RPMI7951 (cell line): ENCODE measurements at places on chromosomes 1 and 21. TPM values are rescaled to one million over a fixed set of nuclear protein-coding genes. Genes with fewer than 3 reads are reported as not detected.

The APH1A gene
- total RNA-seq = 92.8 and 107 TPM in 2 replicates

The SPATA45 gene
- not detected in 2 replicates for total RNA-seq

The GNG4 gene
- 2.0 and 2.4 TPM in 2 replicates for total RNA-seq

The TFF2 gene
- not detected in 2 replicates for total RNA-seq

The OR4F29 gene
- not detected in 2 replicates for total RNA-seq

The HSD3B1 gene
- total RNA-seq = not detected in 2 replicates

The PPIAL4G gene
- not detected in 2 replicates for total RNA-seq

- DNase-seq = peak; percentile 6
These were observed 28.5 kb downstream of the MAP3K21 start for GRCh38 chr1:233355841-233356704.

GRCh38 chr1:44326024-44326701 is 28.9 kb downstream of the ERI3 start:
- peak; percentile 19 for DNase-seq

DNA sequence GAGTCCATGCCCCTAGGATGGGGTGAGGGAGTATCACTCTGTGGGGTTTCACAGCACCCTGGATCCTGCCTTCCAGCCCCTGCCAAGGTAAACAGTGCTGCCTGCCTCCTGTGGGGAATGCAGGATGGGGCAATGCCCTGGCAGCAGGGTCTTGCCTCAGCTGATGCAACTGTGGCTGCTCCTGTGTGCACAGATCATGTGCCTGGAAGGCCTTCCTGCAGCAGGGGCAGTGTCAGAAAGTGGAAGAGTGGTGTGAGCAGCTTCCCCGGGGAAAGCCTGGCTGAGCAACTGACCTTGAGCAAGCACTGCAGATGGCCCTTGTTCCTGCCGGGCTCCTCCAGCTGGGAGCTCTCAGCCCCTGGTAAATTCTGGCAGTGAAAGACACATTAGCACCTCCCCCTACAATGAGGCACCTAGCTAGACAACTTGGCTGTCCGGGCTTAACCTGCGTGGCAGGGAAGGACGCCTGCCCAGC is 9.9 kb downstream of the TOR3A start:
- peak; percentile 11 for DNase-seq

DNA sequence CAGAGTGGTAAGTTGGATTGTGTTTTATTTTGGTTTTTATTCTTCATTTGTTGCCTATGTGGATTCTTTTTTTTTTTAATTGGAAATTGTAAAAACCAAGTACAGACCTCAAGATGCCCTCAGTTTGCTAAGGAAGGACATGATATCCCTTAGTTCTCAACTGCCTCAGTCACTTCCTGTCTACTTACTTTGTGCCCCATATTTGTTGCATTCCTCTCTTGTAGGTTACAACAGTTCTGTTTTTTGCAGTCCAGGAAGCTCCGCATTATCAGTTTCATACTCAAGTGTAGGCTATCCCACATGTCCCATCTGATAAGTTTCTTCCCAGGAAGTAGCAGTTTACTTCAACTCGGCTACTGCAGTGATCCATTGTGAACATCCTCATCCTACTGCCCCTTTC is 82.0 kb downstream of the RPAP2 start:
- no peak for DNase-seq

DNA sequence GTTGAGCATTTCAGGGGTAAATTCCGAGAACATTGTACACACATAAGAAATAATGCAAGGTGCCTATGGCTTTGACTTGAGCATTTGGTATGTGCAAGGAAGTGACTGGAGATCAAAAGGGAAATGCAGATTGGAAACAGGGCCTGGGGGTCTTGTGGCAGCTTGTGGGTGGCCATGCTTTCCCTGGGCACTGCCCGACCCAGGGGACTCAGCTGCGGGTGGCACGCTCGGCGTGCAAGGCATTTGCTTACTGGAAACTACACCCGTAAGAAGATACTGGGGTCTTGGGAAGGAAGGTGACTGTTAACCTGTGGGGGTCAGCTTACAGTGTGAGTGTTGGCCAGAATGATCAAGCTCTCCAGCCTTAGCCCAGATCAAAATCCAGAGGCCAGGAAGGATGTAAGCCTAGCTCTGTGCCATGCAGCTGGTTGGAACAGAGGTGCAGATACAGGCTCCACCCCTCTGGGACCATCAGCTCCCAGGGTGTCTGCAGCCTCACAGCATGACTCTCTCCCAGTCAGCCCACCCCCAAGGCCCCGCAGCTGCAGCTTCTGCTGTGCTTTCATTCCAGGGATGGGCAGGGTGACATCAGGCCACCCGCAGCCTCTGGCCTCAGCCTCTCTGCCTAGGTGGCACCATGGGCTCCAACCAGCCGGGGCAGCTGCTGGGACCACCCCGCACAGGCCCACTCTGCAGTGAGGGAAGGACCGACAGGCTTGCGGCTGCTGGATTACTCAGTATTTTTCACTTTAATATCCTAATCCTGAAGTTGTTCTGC is 55.1 kb downstream of the KIF26B start:
- DNase-seq = no peak

DNA sequence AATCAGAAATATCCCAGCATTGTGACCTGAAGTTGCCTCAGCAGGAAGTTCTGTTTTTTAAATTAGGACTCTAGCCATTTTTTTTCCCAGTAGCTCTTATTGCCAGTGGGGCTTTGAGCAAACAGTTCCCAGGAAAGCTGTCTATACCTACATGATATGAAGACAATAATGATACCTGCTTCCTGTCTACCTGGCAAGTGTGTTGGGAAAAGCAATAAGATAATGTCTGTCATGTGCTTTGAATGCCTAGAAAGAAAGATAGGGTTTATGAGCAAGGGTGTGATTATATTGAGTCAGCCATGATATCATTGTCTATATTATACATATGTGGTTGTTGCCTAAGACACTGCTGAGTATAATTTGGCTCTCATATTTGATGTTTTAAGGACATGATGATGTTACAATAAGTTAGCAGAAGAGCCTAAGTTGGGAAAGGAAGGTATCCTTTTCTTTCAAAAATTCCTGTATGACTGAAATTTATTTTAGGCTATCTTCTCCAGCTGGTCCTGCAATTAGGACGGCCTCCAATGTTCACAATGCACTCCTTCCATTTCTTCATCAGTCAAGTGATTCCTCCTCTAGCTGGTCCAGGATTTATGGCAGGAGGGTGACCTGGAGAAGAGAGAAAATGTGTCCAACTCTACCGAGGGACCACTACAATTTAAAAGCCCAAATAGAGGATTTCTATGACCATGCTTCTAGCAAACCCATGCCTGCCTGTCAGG is 99.6 kb upstream of the CDC42BPA start:
- DNase-seq = no peak

GRCh38 chr1:240928265-240928664 is 316.3 kb upstream of the GREM2 start:
- no peak for DNase-seq

DNA sequence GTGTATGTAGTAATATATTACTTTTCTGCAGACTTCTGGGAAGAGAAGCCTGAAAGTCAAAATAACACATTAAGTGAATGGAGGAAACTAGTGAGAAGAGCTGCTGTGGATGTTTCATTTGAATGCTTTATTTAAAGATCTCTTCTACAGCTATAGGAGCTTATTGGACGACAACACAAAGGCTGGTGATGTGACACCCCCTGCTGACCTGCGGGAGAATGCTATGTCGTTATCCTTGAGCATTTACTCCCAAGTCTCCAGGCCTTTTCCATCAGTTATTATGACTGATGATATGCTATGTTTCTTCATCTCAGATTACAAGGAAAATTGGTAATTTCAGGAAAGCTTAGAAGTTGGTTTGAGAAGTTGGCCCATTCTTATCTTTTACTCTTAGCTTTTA is 22.3 kb upstream of the PLA2G4A start:
- peak; percentile 23 for DNase-seq

- DNase-seq = no peak
These were observed 335.5 kb downstream of the COL11A1 start for GRCh38 chr1:102772831-102773230.

DNA sequence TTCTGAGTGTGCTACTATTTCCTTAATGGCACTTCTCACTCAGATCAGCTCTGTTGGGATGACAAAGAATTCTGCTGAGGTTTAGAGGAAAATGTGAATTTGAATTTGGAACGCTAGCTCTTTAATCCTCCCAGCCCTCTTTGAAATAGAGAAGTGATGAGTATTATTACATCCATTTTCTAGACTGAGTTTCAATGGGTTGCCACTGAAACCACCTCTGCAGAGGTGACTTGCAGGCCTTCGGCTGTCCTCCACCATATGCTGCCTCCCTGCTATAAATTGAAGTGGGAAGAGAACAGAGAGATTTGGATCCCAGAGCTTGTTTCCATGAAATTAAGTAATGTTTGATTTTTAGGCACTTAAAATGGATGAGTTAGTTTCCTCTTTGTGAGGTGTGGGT is 363.2 kb upstream of the SNX7 start:
- DNase-seq = no peak

DNA sequence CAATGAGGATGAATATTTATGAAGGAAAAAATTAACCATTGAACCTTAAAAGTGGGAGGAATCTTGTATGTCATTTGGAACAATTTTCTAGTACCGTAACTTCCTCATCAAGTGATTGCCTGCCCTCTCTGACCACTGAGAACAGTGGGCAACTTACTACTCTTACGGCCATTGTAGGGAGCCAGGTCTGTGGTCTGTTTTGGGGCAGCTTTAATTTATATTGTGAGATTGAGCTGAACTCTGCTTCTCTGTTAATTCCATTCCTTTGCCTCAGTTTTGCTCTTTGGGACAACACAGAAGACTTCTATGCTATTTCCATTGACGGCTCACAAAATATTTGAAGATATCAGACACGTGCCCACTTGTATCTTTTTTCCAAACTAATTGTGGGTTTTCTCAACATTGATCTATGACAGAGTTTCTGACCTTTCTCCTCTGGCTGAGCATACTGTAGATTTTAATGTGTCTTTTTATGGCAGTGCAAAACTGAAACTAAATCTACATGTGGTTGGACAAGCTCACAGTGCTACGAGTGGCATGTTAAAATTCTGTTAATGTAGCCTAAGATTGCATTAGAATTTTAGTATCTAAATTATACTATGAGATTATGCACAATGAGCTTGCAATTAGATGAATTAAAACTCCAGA is 27.8 kb upstream of the ZNF281 start:
- DNase-seq = peak; percentile 40

DNA sequence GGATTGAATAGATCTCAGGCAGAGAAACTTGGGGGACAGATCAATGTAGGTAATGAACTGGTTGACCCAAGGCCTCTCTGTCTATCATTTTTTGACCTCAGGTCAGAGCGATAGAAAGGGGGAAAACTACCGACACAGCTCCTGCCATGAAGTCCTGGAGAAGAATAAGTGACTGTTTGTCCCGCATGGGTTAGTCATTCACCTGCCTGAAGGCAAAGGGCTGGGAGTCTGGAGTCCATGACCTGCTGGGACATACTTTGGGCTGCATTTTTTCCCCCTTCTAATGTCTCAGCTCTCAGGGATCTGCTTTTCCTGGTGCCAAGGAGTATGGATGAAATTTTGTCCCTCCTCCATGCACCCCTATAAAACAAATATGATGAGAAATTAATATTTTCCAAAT is 1.6 kb upstream of the ROR1 start:
- peak; percentile 19 for DNase-seq

DNA sequence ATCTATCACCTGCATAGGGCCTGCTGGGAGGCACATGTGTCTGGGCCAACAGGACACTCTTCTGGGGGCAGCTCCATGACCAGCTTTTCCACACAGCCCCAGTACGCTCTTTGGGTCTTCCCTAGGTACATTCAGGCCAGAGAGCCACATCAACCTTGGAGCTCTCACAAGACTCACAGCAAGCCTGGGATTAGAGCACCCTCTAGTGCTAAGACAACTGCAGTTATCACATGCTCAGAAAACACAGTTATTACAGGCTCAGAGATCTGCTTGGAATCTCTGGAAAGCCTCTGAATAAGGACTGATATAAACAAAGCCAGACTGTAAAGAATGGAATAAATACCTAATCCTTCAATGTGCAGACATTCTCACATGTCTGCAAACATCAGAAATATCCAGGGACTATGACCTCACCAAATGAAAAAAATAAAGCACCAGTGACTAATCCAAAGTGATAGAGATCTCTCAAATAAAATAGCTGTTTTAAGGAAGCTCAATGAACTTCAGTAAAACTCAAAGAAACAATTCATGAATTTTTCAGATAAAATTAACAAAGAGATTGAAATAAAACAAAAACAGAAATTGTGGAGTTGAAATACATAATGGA is 563.9 kb upstream of the NR5A2 start:
- peak; percentile 61 for DNase-seq

DNA sequence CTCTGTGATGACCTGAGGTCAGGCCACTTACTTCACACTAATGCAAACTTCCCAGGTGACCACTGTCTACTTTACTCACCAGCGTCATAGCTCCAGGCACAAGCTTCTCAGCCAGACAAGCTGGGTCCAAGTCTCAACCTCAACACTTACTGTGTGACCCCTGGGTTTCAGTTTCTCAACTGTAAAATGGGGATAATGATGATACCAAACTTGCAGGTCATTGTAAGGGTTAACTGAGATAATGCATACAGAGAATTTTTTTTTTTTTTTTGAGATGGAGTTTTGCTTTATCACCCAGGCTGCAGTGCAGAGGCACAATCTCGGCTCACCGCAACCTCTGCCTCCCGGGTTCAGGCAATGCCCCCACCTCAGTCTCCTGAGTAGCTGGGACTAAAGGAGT is 34.7 kb downstream of the AK2 start:
- DNase-seq = no peak

DNA sequence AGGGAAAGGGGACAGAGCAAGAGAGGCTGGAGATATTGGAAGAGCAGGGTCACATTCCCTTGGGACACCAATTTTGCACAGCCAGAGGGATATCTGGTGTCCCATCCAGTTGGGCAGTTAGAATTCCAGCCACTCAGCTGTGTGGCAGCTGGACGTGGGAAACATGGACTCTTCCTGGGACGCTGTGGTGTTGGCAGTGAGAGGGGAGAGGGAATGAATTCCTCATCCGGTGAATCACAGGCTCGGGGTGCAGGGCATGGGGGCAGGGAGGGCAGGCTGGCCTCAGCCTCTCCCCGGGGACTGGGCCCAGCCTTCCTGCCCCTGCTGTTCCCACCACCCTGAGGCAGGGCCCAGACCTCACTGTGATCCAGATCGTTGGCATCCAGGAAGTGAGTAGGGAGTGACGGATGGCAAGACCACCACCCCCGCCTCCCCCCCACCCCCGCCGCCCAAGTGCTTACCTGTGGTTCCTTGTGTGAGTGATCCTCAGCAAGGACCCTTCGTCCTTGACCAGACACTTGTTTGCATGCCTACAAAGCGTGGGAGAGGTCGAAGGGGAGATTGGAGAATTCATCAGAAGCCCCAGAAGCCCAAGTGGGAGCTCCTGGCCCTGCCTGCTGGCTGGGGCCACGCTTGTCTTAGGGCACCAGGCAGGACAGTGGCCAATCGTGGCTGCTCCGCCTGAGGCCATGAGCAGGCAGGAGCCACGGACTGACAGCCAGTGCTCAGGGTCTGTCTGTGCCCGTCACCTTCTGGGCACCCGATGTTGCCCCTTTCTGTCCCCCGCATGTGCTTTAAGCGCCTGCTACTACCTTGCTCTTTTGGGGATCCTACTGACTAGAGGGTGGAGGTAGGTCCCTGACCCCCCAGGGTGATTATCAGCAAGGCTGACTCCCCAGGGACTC is 8.7 kb downstream of the WNT3A start:
- DNase-seq = peak; percentile 87

DNA sequence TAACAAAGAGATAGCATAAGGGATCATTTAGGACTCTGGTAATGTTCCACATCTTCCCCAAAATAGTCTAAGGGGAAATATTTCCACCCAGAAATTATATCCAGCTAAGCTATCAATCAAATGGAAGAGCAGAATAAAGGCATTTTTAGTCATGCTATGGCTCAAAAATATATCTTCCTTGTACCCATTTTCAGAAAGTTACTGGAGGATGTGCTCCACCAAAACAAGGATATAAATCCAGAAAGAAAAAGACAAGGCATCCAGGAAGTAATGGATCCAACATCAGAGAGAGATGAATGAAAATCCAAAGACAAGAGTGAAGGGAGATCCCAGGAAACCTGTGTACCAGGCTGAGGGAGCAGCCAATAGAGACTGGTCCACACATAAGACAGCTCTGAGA is 2.7 kb upstream of the KRTAP10-8 start:
- no peak for DNase-seq
